ENCODE measurements at places on chromosomes 12 and 14.

DNA sequence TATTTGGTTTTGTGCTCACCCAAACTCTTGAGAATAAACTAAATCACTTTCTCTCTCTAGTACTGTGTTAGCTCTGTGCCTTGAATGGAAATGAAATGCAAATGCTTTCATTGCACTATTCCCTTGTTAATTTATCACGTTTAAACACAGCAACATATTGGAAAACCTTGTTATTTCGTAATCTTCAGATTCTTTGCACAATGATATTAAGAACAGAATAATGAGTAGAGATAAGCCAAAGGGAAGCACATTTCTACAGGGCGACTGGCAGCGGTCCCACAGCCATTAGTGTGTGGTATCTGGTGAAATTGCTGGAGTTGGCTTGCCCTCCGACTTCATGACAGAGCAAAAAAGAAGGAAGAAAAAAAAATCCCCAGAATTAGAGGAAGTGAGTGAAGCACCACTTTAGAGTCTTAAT lies 166.1 kb upstream of the E2F7 start:
- DNase-seq, result peak; percentile 76

DNA sequence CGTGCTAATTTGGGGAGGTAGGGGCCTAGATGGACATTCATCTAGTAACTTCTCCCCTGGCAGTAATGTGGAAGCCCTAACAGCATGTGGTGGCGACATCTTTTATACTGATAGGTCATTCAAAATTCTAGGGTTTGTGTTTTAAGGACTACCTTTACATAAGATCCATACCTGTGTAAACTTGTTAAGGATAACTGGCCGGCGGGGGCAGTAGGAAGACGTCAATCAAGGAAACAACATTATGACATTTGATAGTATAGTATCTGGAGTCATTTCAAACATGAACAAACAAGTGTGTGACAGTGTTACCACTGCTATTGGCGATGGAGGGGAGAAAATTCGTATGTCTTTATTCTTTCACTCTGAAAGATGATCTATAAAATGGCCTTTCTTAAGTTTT lies 120.0 kb downstream of the TTLL5 start:
- no peak for DNase-seq

DNA sequence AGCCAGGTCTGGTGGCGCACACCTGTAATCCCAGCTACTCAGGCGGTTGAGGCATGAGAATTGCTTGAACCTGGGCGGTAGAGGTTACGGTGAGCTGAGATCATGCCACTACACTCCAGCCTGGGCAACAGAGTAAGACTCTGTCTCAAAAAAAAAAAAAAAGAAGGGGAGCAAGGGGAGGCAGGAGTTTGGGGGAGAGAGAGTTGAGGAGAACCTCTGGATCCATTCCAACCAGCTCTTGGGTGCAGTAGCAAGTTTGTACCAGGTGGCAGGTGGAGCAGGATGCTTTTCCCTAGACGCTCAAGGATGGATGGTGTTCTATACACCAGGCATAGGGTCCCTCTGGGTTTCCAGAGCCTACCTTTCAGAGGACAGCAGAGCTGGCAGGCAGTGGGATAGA lies 1.9 kb downstream of the NFE2 start:
- DNase-seq, result no peak

- no peak for DNase-seq
Measured at GRCh38 chr12:102755266-102755665, 161.8 kb downstream of the PAH start.

DNA sequence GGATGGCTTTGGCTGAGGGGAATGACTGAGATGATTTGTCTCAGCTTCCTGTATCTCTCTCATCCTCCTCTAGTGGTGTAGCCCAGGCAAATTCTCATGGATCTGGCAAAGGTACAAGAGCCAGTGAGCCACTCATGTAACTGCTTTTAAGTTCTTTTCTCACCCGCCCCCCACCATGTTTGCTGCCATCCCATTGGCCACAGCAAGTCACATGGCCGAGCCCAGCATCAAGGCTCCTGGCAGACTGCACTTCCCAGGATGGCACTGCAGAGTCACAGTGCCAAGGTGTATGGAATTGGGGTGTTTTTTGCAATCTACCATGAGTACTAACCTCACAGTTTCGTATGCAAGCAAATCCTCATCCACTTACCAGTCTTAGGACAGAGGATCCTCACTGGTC lies 50.9 kb downstream of the CHST11 start:
- no peak for DNase-seq

- DNase-seq, result peak; percentile 91
Measured at GRCh38 chr12:65609359-65609771, 214.9 kb upstream of the HMGA2 start.

GRCh38 chr14:90583427-90583826 lies 186.6 kb downstream of the CALM1 start:
- DNase-seq, result no peak

DNA sequence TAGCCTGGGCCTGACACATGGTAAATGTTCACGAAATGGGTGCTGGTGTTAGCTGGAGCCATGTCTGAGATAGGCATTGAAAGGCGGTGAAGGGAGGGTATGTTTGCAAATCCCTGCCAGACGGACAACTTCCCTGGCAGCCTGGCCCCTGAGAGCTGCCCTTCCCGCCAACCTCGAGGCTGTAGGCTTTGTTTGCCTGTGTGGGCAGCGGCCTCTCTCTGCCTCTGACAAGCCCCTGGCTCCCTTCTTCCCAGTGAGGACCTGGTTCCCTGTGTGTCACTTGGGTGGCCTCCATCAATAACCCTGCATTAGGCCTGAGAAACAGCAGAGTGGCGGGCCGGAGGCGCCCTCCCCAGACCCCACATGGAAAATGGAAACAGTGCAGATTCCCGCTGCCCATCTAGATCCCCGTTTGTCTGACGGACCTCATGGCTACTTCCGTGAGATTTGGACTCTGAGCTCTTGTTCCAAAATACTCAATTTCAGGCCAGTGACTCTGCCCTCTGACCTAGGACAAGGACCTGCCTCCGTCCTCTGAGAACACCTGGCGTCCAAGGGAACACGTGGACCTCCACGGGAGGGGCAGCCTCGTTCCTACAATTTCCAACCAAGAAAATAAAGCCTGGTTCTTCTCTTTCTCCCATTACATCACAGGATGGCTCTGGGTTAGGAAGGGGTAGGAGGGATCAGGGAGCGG lies 325.5 kb downstream of the DPF3 start:
- DNase-seq, result no peak

Data from astrocyte of the spinal cord (primary cell).